Mucosa of gallbladder (tissue), 1 donor: ENCODE measurements at places on chromosomes 3 and 15. TPM values are rescaled to one million over a fixed set of nuclear protein-coding genes. Genes with fewer than 3 reads are reported as not detected.

ALDH1L1 gene
- 9.0 TPM for total RNA-seq

UBA7 gene
- total RNA-seq: 122 TPM

ANKRD34C gene
- not detected for total RNA-seq

CIB2 gene
- 4.0 TPM for total RNA-seq

PPM1L gene
- total RNA-seq: 79.5 TPM

LXN gene
- 17.0 TPM for total RNA-seq

FILIP1L gene
- total RNA-seq: 142 TPM

RFX7 gene
- total RNA-seq: 15.9 TPM

IL17RD gene
- total RNA-seq: 11.7 TPM

CHRNA7 gene
- total RNA-seq: 4.2 TPM

ATP13A4 gene
- 47.2 TPM for total RNA-seq

TAGLN3 gene
- not detected for total RNA-seq

ZNF106 gene
- 66.1 TPM for total RNA-seq
